ENCODE measurements at places on chromosomes 1 and 21. TPM values are rescaled to one million over a fixed set of nuclear protein-coding genes. Genes with fewer than 3 reads are reported as not detected.
A peak's percentile ranks its signal among the peaks of the same experiment; 100 is the strongest.

DNA sequence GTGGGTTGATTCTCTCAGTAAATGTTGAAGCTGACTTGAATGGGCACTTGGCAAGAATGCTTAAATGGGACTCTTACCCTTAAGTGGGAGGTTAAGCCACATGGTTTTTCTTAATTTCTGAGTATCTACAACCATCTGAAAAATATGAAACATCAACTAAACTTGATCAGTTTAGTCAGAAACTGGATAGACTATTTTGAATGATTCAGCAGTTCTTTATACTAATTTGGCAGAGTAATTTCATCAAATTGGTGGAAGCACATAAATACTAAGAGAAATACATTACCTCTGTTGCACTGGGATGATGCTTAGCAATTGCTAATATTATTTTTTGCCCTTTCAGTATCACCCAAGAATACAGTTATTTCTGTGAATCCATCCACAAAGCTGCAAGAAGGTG lies 4.7 kb downstream of the VCAM1 start:
- DNase-seq, result no peak

GRCh38 chr1:96748078-96748477 lies 26.5 kb downstream of the PTBP2 start:
- no peak for DNase-seq

Gene CA14
- total RNA-seq, result 16.5 TPM

GRCh38 chr1:242651817-242652216 lies 127.3 kb upstream of the PLD5 start:
- DNase-seq, result no peak

Gene IL12RB2
- 0.25 TPM for total RNA-seq

- no peak for DNase-seq
Measured at GRCh38 chr1:81571946-81572345, 228.8 kb upstream of the ADGRL2 start.

DNA sequence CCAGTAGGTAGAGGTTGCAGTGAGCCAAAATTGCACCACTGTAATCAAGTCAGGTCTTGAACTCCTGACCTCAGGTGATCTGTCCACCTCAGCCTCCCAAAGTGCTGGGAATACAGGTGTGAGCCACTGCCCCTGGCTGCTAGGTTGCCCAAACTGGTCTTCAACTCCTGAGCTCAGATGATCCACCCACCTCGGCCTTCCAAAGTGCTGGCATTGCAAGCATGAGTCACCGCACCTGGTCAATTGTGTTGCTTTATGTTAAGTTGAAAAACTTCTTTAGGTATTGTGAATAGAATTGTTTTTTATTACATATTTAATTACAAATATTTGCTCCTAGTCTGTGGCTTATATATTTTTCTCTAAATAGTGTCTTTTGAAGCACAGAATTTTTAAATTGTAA lies 80.5 kb downstream of the PRKAB2 start:
- no peak for DNase-seq

GRCh38 chr1:204868340-204868700 lies 2.3 kb upstream of the NFASC start:
- DNase-seq, result peak; percentile 51

GRCh38 chr1:47997289-47998200 lies at the start of gene TRABD2B:
Gene TRABD2B, minus strand, starts transcription at chr1:47997385.
- DNase-seq, result peak; percentile 82

DNA sequence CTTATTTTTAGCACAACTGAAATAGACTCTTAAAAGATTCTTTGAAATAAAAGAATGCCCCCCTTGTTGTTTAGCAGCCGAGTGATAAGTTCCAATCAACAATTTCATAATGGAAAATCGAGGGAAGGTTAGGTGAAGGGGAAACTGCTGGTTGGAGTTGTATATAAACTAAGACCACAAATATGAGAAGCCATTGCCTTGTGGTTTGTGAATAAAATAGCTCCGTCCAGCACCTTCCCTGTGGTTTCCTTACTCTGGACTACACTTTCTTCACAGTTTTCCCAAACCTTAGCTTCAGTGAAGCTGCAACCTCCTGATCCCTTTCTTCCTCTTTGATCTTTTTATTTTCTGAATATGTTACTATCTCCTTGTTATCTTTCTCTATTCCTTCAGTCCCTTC lies 6.7 kb upstream of the RAB3GAP2 start:
- DNase-seq, result no peak

DNA sequence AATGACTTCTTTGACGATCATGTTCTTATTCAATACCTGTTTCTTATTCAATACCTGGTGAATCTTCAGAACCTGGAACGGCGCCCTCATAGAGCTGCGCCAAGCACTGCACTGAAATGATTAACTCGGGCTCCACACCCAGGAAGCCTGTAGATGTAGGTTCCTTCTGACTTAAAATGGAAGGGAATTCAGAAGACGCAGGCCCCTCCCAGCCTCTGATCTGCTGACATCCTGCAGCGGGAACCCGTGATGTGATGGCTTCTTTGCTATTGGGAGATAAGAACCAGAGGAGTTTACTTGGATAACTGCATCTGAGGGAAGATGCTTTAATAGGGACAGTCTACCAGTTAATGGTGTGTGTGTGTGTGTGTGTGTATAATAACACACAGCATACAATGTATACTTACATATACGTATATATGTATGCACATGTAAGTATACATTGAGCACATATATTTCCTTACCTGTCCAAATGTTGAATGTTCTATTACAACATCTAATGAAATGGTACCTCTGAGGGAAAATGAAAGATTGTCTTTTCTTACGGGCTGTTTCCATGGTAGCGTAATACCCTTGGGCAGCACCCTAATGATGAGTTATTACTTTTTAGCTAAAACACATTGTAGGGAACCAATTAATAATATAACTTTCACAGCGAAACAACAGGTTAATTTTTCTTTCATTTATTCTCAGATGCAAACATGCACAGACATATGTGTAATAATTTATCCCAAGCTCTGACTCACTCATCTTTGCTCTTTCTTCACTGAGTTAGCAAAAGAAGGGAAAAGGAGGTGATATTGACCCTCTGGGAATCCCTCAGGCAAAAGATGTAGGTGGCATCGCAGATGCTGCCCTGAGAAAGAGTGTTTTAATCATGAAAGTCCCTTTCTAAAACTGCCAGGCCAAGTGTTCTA lies 379.8 kb downstream of the SIPA1L2 start:
- DNase-seq, result no peak

DNA sequence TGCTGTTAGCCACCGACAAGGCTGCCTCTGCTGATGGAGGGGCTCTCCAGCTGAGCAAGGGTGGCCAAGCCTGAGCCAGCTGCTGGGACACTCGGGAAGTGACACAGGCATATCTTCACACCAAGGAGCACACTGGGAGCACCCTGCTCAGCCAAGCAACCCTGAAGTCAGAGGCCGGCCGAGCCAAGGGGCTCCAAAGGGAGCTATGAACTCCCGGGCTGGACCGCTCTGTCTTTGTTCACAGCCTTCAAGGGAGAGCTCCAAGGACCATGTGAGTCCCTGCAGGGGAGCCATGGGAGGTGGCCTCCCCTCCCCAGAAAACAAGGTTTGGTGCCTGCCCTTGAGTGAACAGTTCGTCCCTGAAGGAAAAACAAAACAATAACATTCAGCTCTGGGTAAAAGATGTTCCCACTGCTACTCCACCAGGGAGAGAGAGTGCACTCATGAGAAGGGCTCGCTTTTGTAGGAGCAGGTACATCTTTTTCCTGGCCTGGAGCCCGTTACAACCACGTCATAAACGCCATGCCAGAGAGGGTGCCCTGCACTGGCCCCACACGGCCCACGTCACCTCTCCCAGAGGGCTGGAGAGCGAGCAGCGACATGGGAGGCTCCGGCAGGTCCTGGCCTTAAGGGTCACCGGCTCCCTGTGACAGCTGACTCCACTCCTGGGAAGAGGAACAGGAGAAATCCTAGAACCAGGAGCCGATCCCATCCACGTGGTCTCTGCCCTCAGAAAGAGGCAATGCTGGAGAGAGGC lies 56.3 kb upstream of the SLC25A33 start:
- DNase-seq, result no peak

Gene SLC45A1
- 6.2 TPM for total RNA-seq

- no peak for DNase-seq
Measured at GRCh38 chr1:165169028-165169427, 187.5 kb downstream of the LMX1A start.

Gene LRP8
- total RNA-seq, result 1.7 TPM

DNA sequence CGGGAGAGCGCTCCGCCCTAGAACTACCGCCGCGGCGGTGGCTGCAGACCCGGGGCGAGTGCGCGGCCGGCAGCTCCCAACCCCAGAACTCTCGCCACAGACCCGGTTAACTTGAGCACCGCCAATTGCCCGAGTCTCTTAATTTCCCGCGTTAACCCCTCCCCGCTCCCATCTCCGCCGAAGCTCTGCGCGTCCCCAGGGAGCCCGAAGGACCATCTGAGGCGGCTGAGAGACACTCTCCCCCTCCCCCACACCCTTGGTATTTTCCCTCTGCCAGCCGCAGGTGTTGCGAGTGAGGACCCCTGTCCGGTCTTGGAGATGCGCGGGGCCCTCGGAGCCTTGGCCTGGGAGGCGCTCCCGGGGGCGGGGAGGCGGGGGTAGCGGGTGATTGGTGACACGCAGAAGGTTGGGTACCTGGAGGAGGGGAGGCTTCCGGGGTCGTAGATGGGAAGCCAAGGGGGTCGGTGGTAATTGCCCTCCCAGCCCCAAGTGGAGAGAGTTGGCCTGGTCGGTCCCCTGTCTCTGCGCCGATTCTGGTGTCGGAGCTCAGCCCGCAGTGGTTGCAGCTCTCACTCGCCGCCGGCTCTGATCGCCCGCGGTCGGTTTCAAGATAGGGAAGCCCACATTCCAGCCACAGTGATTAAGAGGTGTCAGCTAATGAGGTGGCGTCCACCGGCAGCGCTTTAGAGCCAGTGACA lies 858 bp upstream of the SUSD4 start:
- DNase-seq, result no peak

Gene DYNLT4
- total RNA-seq, result 0.61 TPM

DNA sequence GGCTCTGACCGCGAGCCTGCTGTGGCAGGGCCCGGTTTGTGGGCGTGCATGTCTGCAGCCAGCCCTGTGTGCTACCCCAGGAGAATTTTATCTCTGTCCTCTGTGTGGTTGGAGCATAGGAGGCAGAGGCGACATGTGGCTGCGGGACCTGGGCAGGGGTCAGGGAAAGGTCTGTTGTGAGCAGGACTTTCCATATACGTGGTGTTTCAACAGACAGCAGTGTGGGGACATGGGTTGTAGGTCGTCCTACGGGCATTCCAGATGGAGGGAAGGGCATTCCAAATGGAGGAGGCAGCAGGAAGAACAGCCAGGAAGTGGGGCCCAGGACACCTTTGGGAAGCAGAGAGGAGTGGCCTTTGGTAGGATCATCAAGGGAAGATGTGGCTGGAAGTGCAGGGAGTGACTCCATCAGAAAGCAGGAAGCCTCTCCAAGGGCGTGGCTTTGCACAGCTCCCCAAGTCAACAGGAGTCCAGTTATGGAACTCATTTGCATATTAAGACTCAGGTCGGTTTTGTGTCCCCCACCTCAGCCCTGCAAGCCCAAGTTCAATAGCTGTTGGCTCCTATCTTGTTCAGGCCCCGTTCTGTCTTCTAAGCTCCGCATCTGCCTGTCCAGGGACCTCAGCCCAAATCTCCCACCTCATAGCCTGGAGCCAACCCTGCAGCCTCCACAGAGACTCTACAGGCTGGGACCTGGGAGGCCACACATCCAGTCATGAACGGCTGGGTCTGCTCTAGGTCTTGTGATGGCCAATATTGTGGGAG lies 309.1 kb downstream of the MATN1 start:
- no peak for DNase-seq

Gene AMPD1
- not detected for total RNA-seq

DNA sequence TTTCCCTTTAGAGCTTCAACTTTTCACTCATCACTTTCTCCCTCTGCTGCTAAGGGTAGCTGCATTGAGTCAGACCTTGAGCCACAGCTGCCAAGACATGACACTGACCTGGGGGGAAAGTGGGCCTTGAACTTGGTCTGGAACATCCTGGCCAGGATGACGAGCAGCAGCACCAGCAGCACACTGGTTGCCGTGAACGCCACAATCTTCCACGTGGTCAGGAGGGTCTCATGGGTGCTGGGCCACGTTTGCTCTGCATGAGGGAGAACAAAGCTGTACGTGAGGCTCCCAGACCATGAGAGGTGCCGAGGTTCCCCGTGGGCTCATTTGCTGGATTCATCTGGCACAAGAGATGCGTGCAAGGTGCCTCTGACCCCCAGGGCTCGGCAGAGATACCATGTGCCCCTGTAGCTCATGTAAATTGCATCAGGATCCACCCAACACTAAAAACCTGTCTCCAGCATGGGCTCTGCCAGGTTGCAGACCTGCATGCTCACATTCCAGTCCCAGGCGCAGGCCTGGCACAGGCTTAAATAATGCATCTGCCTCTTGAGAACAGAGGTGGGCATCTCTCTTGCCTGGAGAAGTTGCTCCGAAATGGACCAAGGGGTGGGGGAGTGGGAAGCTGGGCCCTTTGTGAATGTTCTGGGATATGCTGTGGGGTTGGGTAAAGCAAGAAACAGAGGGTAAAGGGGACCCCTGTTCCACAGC lies 84.6 kb upstream of the TLR5 start:
- DNase-seq, result no peak

Gene ZBTB7B
- total RNA-seq, result 29.5 TPM

GRCh38 chr1:102776071-102776470 lies 332.3 kb downstream of the COL11A1 start:
- DNase-seq, result no peak

GRCh38 chr1:241090798-241091197 lies 266.2 kb downstream of the RGS7 start:
- DNase-seq, result no peak

- DNase-seq, result no peak
Measured at GRCh38 chr1:1032424-1032823, 12.5 kb downstream of the AGRN start.

DNA sequence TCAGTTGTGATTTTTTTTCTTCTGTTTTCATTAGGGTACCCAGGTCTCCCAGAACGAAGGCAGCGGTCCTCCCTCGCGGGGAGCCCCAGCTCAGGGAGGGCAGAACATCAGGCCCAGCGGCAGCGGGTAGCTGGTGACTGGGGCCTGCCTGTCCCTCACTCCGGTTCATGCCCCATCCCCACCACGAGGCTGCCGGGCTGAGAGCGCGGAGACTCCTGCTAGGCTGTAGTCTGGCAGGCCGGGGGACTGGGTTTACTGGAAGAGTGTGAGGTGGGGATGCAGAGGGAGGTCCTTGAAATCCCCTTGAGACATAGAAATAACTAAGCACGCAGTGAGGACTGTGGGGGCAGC lies 10.5 kb downstream of the BRINP2 start:
- DNase-seq, result no peak

Gene ACOT11
- total RNA-seq, result 57.5 TPM

DNA sequence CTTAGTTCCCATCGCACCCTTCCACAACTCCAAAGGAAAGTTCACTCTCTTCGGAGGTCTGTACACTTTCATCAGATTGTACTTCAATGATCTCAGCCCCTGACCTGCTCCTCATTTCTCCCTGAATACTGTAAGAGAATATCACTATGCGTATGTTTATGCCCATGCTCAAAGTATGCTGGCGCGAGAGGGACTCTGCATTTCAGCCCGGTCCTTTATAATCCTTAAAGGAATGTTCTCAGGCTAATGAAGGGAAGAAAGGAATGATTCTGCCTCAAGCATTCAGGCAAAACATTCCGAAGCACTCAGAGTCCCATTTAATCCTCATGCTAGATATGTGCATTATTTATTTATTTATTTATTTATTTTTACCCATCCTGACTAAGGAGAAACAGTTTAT lies 76.8 kb downstream of the PLD5 start:
- DNase-seq, result no peak

Measured in heart left ventricle (tissue), 16 donors.